SW 1271 (cell line): ENCODE measurements at places on chromosomes 1 and 21.

DNA sequence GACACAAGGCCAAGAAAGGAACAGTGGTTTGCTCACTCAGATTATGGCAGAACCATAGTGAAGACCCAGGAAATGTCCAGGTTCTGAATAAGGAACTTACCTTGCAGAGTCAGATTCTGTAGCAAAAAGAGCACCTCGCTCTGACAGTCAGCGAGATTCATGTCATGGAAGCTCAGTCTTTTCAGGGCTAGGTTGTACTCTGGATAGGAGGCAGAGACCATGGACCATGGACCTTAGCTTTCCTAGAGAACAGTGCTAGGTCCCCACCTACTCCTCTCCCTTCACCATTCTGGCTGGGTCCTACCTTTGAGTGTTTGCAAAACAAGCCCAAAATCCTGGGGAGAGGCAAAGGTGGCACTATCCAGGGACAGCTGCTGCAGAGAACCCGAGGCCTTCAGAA, 23.3 kb downstream of the LRRC41 start:
- no peak for DNase-seq

GRCh38 chr21:33642896-33643657, 776 bp downstream of the ITSN1 start:
- peak; percentile 9 for DNase-seq

GRCh38 chr1:159040893-159041724, 31.4 kb downstream of the IFI16 start:
- no peak for DNase-seq

- no peak for DNase-seq
These were observed 15.9 kb downstream of the LYPD8 start for GRCh38 chr1:248739572-248740205.

DNA sequence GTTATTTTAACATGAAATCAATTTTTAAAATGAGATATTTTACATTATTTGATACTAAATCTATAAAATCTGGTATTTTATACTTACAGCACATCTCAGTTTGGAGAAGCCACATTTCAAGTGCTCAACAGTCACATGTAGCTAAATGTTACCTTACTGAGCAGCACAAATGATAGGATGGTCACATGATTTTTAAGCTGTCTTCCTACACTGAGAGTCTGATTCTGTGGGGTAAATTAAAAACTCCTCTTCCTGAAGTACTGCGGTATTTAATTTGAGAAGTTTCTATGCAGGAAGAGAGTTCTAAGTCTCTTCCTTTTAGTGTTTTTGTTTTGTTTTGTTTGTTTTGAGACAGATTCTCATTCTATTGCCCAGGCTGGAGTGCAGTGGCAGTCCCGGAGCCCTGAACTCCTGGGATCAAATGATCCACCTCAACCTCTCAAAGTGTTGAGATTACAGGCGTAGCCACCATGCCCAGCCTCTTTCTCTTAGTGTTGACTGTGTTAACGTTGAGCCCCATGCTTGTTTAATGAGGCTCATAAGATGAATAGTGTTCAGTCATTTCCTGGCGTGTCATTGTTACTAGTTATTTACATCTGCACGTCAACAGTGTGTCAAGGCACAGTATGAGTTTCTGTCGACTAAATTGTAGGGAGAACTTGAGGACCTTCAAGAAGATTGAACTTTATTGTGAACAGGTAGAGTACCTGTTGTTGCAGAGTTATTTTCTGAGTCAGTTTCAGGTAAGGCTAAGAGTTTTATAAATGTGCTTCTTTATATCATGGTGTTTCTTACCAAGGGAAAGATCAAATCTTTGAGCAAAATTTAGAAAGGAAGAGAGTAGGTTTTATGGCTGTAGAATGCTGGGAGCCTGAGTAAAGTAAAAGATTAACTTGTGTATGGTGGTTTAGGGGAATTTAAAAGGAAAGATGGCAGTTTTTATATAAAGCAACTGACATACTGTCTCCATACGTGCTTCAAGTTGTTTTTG, 3.3 kb downstream of the CNST start:
- peak; percentile 33 for DNase-seq

DNA sequence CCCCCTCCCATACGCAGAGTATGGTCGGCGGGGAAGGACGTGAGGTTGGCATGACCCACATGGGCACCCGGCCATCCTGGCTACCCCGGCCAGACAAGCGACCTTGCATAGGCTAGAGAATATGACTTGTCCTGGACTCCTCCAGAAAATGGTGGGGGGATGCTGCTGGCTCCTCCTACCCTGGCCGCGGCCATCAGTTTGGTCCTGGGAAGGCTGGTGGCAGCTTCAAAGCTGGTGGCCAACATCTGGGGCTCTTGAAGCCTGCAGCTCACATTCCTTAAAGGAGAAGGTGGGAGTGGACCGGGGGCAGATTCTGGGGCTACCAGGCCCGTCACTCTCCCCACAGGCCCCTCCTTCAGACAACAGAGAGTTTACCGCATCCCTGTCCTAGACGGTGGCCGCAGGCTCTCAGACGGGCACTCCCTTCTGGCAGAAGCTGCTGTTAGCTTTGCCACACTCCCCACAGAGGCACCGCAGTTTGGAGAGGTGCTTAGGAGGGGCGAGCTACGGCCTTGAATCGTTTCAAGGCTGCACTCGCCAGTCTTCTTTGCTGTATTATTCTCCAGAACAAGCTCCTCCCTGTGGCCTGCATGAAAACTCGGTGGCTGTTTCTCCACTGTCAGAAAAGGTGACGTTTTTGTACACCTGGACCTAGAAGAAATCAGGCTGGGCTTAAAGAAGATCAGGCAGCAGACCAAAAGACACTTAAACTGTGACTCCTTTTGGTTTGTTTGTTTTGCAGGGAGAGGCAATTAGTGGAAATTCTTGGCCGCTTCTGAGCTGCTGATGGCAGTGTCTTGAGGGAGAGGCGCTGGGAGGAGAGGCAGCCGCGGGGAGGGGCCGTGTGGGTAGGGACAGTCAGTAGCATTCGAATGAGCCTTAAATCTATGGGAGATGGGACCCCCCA, 68.0 kb downstream of the RUNX3 start:
- DNase-seq: no peak

DNA sequence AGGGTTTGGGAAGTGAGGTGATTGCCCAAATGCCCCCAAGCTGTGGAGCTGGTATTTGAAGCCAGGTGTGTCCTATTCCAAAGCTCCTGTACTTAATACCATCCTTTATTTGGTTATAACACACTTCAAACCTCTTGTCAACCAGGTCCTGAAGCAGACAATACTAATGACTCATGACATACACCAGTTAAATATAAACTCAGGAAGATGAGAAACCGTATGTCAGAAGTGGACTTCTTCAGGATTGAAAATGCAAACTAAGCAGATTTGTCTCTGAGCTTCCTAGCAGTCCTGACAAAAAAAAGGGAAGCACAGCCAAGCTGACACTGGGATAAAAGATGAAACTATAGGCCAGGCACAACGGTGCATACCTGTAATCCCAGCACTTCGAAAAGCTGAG, 70.6 kb downstream of the ALPL start:
- DNase-seq: no peak

GRCh38 chr1:109615879-109616278, 3.5 kb downstream of the GNAT2 start:
- no peak for DNase-seq

- peak; percentile 58 for DNase-seq
These were observed 88.9 kb upstream of the ARHGAP29 start for GRCh38 chr1:94326329-94326728.

DNA sequence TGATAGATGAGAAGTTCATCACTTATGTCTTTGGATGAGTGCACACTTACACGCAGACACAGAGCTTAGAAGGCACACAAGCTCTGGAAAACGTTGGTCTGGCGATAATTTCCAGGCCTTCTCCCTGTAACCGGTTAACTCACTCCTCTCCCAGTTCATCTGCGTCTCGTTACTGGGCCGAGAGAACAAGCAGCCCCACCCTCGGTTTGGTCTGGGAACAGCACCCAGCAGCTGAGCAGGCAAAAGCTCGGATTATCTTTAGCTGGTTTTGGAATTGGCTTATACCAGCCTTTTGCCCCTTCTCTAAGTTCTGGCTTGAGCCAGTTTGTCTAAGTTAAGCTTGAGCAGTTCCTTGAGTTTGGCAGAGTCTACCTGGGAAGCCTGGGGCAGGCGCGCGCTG, 27.3 kb upstream of the COL6A1 start:
- DNase-seq: no peak

- no peak for DNase-seq
These were observed 8.4 kb upstream of the NBPF11 start for GRCh38 chr1:148160343-148161052.

GRCh38 chr21:34073749-34074282, 438 bp downstream of the MRPS6 start:
- no peak for DNase-seq

DNA sequence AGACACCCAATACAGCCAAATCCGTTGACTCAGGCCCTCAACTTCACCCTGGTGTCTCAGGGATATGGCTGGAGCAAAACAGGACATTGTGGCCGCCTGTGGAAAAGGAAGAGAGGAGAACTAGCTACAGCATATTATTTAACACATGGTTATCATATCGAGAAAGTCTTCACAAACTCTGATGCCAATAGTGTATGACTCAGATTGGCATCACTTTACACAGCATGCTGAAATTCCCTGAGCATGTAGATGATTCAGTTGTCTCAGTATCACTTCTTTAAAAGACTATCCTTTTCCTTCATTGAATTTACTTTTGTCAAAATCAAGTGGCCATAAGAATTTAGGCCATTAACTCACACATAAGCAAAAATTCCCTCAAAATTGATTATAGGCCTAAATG, 20.1 kb downstream of the HSD3B2 start:
- DNase-seq: no peak

DNA sequence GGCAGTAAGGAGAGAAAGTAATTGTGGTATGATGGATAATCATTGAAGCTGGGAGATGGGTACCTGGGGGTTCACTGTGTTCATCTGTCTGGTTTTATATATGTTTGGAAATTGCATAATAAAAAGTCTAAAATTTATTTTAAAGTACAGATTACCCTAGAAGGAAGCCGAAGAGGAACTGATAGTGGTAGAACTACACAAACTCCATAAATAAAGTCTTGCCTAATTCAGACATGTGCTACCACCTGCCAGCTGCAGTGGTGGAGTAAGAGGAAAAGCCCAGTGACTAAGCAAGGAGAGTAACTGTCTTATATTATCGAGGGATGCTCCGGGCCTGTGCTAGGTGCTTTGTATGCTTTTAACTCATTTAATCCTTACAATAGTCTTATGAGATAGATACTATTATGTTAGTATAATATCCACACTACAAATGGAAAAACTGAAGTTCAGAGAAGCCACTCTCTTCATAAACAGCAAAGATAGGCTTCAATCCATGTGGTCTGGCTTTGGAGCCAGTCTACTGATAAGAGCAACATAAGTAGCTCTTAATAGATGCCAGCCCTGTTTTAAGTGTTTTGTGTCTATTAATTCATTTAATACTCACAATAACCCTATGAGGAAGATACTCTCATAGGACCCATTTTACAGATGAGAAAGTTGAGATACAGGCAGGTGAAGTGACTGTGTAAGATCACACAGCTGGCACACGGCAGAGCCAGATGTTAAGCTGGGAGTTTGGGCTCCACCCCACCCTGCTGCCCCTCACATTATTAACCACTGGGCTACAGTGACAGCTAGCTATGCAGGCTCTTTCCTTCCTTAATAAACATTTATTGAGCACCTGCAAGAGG, 56.8 kb upstream of the HNRNPU start:
- DNase-seq: no peak

- DNase-seq: no peak
These were observed at the start of gene CRABP2 for GRCh38 chr1:156705321-156705917. Gene CRABP2 (minus strand): TSS chr1:156705583. CDS start chr1:156705446, 137 bp downstream.

- DNase-seq: peak; percentile 24
These were observed 40.4 kb upstream of the EIF4G3 start for GRCh38 chr1:21216835-21217811.
